Esophagus mucosa (tissue), 1 donor: ENCODE measurements at places on chromosomes 12 and 14.

DNA sequence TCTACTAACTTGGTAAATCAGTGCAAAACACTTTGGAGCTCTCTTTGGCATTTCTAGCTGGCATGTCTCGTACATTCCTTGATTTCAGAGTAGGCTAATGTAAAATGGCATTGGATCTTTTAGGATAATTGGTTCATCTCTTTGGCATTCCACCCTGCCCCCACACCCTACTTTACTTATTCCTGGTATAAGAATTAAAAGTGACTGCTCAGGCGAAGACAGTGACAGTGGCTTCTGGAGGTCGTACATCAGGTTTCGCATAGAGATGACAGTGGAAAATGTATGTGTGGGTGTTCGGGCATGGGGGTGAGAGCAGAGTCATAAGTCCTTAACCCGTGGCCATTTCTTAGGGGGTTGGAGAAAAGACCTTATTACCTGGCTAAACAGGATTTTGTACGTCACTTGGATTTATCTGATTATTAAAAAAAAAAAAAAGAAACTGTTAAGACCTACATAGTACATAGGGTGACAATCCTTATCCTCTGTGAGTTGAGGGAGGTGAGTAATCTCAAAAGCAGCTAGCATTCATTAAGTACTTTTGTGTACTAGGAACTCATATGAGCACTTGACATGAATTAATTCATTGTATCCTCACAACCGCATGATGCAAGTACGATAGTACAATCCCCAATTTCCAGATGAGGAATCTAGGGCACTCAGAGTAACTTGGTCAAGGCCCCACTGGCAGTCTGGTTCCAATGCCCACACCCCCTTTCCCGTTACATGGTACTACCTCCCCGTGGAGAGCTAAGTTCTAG lies 22.4 kb upstream of the KCNK13 start:
- no peak for ATAC-seq

- ATAC-seq: no peak
Observed at GRCh38 chr14:73105727-73106126, 30.6 kb upstream of the PSEN1 start.

- no peak for ATAC-seq
Observed at GRCh38 chr12:116820064-116820656, 61.1 kb downstream of the HRK start.

- ATAC-seq: no peak
Observed at GRCh38 chr14:53855127-53855526, 101.5 kb downstream of the BMP4 start.

- no peak for ATAC-seq
Observed at GRCh38 chr14:92500491-92500941, 13.1 kb upstream of the RIN3 start.

DNA sequence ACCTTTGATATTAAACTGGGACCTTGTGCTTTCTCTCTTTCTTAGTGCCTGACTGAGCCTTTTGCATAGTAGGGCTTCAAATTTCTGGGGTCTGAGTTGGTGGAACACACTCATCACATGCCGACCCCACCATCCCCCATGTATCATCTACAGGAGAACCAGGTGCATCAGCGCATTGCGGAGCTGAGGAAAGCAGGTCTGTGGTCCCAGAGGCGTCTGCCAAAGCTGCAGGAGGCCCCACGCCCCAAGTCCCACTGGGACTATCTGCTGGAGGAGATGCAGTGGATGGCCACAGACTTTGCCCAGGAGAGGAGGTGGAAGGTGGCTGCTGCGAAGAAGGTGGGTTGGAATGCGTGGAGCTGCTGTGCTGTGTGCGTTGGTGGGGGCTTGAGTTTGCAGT lies 37.8 kb downstream of the EP400 start:
- ATAC-seq: no peak

DNA sequence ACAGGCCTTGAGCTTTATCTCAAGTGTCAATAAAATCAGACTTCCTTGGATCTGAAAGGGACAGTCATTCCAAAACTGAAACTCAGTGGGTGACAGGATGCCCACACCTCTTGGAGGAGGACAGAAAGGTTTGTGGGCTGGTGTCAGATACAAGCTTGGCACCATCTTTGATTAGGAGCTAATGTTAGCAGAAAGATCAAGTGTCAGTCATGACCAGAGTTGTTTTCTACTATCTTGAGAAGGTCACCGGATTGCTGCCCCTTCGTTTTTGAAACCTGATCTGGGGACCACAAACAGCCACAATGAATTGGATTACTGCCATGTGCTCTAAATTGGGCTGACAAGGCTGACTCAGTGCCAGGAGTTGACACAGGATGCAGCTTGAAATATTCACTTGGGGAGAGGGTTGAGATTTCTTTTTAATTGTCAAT lies 88.3 kb downstream of the OTOGL start:
- ATAC-seq: no peak

GRCh38 chr12:108856170-108856427 lies 1.3 kb downstream of the SSH1 start:
- ATAC-seq: no peak

GRCh38 chr14:56244138-56244789 lies 126.1 kb downstream of the PELI2 start:
- no peak for ATAC-seq
